ENCODE measurements at places on chromosomes 13 and 19.

GRCh38 chr13:107295416-107296140 lies 727.6 kb upstream of the ARGLU1 start:
- DNase-seq, result no peak

- no peak for DNase-seq
These were observed 329.1 kb downstream of the NDFIP2 start for GRCh38 chr13:79810018-79810417.

DNA sequence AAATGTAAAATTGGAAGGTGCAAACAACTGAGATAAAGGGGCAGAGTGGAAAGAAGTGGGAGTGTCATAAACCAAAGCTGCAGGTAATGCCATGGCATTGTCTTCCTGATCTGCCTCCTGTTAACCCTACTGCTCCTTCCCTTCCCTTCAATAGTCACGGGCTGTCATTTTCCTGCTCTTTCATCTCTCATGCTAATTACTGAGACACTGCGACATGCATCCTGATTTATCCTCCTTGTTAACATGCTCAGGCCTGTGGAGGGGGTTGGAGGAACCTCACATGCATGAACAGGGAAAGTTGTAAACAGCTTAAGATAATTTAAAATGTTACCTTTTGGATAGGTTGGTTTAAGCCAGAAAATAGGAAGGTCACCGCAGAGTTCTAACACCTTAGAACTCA lies 27.2 kb downstream of the CNMD start:
- DNase-seq, result no peak

DNA sequence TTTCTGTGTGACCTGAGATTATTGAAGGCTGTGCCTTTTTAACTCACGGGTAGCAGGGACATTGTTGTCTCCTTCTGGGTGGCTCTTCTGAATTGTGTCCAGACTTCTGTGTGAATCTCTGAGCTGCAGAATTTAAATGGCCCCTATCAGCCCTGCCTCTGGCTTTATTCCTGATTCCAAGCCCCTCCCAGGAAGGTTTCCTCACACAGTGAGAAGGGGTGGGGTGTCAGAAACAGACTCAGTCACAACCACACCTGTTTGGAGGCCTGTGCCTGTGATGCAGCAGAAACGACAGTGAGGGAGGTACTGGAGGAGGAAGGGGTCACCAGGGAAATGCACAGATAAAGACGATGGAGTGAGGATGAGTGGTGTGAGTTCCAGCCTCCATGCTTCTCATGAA lies at the start of gene CLC:
Gene CLC, minus strand, starts transcription at position 139 of the 400 bp plus-strand sequence. Its CDS starts 77 bp downstream, at position 62.
- DNase-seq, result no peak

GRCh38 chr19:9819596-9819909 lies 674 bp upstream of the FBXL12 start:
- DNase-seq, result no peak

DNA sequence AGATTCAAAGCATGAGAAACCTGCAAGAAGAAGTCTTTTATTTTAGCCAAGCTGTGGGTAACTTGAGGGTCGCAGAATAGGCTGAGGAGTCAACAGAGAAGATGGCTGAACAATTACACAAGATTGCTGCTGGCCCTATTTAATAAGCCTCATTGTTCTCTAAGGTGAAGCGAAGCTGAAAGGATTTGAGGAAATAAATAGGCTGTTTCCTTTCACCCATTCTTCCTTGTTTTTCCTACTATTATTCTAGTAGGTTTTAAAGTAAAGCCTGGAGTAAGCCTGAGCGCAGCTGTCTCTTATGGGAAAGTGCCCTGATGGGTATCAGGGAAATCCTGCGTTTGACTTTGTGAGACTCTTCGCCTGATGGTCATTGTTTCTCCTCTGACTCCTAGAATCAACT lies 25.0 kb upstream of the PCCA start:
- DNase-seq, result no peak

GRCh38 chr19:9871626-9872338 lies 36.7 kb downstream of the PIN1 start:
- no peak for DNase-seq

- DNase-seq, result peak; percentile 51
These were observed 785 bp upstream of the USF2 start for GRCh38 chr19:35267818-35268535.

- DNase-seq, result no peak
These were observed 17.5 kb upstream of the NWD1 start for GRCh38 chr19:16702123-16702522.

Measured in stimulated activated CD8-positive, alpha-beta memory T cell treated with anti-CD3 and anti-CD28 coated beads, Interleukin-2, amount 100 ng/mL, for 1 hour (primary cell).